C1 segment of cervical spinal cord (tissue), 14 donors: ENCODE measurements at places on chromosomes 7 and 10.

DNA sequence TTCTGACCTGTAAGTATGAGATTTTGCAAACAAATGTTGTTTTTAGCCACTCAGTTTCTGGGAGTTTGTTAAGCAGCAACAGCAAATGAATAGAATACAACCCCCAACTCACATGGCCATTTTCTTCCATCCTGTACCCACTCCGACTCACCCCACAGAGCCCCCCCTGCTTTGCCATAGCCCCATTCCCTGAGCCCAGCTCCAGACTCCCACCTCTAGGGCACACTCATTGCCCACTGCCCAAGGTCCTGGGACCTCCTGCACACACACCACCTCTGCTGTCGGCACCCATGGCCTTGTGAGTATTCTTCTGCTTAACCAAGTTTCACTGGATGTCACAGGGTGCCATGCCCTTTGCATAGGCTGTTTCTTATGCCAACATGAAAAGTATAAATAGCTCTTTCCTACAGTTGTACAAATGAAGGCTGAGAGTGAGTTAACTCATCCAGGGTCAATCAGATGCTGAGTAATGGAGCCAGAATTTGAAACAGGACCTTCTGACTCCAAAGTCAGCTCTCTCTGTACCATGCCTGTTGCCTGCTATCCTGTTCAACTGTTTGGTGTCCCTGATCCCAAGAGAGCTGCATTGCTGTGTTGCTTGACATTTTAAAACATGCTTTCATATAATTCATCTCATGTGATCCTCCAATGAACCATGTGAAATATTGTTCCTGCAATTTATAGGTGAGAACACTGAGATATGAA is 367.8 kb upstream of the ZMIZ1 start:
- no peak for DNase-seq

GRCh38 chr10:47331954-47332353 is 9.7 kb downstream of the GDF2 start:
- DNase-seq: no peak

GRCh38 chr7:91068136-91068795 is 196.0 kb upstream of the FZD1 start:
- DNase-seq: no peak

GRCh38 chr7:77570330-77571011 is 33.4 kb downstream of the PTPN12 start:
- DNase-seq: no peak

GRCh38 chr7:126778101-126778500 is 474.6 kb downstream of the GRM8 start:
- DNase-seq: no peak

- no peak for DNase-seq
Observed at GRCh38 chr7:101635484-101635883, 6.4 kb upstream of the MYL10 start.

- DNase-seq: no peak
Observed at GRCh38 chr7:120337308-120337907, 64.4 kb downstream of the KCND2 start.

DNA sequence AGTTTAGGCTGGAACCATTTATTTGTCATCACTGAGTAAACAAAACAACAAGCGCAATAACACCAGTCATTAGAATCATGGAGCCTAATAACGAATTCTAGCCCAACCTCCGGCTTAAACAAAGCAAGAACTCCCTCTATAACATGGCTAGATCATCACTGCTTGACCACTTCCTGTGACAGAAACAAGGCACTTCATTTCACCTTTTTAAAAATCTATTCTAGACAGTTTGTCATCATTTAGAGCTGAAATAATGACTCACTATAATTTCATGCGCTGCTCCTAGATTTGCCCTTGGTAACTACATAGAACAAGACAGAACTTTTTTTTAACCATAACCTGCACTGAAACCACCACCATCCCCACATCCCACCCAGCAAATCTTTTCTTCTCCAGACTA is 81.3 kb downstream of the OSBPL3 start:
- DNase-seq: no peak

GRCh38 chr10:11677480-11677879 is 64.7 kb upstream of the ECHDC3 start:
- no peak for DNase-seq

DNA sequence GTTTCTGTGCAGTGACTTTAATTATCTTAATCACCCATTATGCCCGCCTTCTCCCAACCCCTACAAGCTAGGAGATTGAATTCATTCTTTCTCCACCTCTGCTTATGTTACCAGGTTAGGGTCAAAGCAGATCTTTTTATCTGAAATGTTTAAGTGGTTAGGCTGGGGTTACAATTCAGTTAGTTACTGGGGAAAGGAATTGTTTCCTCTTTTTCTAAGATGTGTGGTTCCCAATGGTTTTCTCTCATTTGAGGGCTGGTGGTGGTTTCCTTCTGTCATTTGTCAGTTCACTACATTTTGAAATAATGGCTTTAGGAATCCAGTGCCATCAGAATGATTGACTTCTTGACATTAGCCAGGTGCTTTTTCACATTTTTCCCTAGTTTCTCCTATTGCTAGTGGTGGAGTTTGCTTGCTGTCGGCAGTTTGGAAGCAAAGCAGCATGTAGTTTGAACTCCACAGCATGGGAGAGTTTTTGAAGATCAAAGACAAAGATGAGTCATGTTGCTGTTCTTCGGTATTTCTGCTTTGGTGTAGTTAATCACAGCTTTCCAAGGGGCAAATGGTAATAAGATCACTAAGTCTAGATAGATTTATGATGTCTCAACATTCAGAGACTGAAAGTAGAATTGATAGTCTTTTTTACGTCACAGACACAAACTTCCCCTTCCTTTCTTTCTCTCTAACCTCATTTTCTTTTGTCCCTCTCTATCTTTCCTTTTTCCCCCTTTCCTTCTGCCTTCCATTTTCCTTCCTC is 168.2 kb downstream of the SND1 start:
- DNase-seq: no peak

- DNase-seq: no peak
Observed at GRCh38 chr7:142956951-142957623, 5.1 kb downstream of the KEL start.

DNA sequence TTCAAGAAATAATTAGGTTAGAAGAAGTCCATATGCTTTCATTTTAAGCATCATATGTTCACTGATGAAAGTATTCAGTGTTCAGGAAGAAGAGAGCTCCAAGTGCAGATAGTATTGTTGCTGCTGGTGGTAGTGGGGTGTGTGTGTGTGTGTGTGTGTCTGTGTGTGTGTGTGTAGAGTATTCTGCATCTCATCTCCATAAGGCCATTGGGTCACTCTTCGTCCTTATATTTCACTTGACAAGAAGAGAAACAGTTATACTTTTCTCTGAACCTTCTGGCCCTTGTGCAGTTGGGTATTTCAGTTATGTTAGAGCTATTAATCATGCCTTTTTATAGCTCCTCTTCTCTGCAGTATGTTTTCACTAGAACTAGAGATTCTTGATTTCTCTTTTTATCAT is 26.2 kb downstream of the ADAM22 start:
- no peak for DNase-seq

GRCh38 chr7:143334244-143334643 is 18.3 kb downstream of the CLCN1 start:
- DNase-seq: no peak

DNA sequence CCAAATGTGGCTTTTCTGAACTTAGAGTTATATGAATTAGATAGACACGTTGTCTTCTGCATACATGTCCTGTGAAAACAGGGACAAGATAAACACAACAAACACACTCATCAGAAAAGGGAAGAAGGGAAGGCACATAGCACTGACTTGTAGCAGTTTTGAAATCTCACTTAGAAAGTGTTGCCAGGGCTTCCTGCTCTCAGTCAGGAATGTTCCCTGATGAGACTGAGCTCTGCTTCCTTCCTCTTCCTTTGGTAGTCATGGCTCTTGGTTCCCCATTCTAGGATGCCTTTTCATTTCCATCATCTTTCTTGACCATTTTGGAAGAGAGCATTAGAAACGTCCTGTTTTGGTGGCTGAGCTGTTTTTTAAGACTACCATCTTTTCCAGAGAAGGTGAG is 233.8 kb upstream of the LYZL1 start:
- no peak for DNase-seq

DNA sequence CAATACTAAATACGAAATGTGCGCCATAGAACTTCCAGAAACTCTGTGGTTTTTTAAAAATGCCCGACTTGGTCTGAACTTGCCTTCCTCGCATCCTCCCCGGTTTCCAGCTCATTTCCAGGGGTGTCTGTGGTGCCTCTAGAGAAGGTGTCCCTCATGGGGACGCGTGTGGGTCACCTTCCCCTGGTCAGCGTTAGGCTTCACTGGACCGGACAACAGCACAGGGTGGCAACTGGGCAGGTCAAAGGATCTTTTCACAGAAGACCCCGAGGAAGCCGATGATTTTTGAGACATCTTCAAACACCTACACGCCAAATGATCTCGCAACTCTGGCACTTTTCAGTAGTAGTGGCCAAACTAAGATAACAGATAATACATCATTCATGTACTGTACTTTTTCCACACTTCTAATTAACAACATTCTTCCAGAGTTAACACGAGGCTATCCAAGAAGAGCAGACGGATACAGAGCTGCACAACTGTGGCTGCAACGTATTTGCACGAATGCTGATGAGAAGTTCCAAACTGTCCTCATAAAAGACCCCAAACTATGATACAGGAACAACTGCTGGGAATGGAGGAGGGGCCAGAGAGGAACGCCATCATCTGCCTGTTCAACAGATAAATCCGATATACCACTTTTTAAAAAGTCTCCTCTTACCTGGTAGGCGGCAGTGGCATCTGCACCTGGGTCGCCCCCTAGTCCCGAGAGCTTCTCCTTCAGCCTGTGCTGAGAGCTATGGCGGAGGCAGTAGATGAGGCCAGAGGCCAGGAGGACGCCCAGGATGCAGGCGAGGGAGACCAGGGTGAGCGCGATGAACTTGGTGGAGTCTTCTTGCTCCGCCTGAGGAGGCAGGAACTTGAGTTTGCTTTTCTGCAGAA is 345.5 kb downstream of the DNAJB6 start:
- no peak for DNase-seq

DNA sequence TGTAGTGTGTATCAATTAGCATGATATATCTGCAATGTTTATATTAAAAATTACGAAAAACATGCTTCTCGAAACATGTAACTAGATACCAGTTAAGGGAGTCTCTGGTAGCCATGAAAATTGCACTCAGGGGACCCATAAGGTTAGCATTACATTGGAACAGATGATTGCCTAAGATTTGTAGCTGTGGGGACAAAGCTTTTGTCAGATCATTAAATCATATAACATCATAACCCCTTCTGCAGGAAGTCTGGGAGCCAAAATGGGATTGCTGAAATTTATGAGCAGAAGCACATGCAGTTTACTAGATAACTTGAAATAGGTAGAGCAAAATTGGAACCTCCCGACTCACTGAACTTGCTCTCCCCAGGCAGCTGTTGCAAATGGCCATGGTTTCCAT is 235.0 kb upstream of the IGFBP3 start:
- no peak for DNase-seq

- DNase-seq: no peak
Observed at GRCh38 chr10:85921789-85922188, 444.8 kb downstream of the GRID1 start.

GRCh38 chr7:101547916-101548661 is 81.0 kb downstream of the MYL10 start:
- no peak for DNase-seq

GRCh38 chr7:157423348-157423747 is 86.5 kb downstream of the DNAJB6 start:
- DNase-seq: no peak

- no peak for DNase-seq
Observed at GRCh38 chr10:94725871-94726270, 36.6 kb upstream of the CYP2C19 start.

DNA sequence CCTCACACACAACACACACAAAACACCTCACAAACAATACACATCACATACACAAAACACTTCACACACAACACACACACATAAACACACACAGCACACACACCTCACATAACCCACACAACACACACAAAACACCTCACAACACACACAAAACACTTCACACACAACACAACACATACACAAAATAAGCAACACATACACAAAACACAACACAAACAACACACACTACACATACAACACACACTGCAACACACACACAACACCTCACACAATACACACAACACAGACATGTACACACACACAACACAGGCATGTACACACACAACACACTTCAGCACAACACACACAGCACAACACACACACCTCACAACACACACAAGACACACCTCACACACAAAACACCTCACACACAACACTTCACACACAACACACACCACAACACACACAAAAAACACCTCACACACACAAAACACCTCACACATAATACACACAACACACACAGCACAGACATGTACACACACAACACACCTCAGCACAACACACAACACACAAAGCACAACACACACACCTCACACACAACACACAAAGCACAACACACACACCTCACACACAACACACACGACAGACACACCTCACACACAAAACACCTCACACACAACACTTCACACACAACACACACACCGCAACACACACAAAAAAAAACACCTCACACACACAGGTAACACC is 107.5 kb downstream of the TNS3 start:
- DNase-seq: no peak

DNA sequence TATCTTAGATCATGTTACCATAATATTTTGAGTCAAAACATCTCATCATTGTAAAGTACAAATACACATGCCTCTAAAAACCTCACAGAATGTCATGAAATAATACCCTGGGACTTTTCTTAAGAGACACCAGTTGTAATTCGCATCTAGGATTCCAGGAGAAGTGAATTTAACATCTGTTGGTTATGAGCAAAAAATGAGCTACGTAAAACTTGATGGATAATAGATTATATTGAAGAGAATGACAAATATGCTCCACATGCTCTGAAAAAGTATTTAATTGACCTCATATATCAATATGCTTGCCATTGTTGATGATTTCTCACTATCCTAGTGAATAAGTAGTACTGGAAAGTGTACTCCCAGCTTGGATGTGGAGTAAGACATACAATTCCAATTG is 227.0 kb downstream of the BBS9 start:
- no peak for DNase-seq

- no peak for DNase-seq
Observed at GRCh38 chr7:36570528-36571189, 153.6 kb downstream of the AOAH start.

GRCh38 chr7:26081638-26082037 is 70.4 kb upstream of the NFE2L3 start:
- DNase-seq: no peak

DNA sequence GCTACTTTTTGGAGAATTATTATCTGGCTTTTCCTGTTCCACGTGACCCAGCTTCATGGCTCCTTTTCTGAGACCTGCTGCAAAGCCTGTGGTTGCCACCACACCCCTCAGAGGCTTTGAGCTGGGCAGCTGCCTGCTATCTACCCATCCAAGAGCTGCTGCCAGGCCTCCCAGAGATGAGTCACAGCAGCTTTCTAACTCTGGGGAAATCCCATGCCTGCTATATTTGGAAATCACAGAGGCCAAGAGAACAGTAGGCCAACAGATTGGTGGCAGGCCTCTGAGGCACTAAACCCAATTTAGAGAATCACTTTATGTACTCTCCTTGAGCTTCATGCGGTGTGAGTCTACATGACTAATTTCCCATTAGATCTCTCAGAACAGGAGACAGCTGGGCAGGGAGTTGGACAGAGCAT is 35.2 kb downstream of the SGCE start:
- no peak for DNase-seq

GRCh38 chr7:25541094-25541821 is 313.0 kb upstream of the NPVF start:
- no peak for DNase-seq
